ENCODE measurements at places on chromosomes 2 and 18.
A peak's percentile ranks its signal among the peaks of the same experiment; 100 is the strongest.

- DNase-seq = no peak
Measured at GRCh38 chr2:74873678-74874640, 40.0 kb downstream of the HK2 start.

DNA sequence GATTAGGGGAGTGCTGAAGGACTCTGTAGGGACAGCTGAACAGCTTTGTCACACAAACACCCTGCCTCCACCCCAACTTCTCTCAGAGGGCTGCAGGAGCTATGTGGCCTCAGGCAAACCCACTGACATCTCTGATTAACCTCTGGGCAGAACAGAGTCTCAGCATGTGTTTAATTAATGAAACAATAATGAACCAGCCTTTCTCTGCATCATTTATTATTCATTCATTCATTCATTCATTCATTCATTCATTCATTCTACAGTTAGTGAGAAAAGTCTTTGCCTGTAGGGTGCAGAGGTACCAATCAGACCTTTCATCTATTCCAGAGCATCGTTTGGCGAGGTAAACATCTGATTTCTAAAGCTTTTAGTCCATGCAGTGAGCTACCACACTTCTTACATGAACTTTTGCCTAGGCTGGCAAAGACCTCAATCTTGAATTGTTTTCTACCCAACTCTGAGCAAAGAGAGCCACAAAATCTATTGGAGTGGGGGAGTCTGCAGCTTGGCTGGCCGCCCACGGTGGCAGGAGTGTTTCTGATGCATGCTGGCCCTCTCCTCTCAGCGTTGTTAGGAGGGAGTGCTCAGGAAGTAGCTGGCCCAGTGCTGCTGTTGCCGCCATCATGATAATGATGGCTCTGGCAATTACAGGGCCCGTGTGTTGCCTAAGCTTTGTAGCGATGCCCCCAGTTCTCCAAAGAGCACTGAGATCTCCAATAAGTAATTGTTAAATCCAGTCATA lies 198.9 kb downstream of the SMAD7 start:
- DNase-seq = no peak

- DNase-seq = no peak
Measured at GRCh38 chr2:148554459-148555247, 89.9 kb upstream of the EPC2 start.

DNA sequence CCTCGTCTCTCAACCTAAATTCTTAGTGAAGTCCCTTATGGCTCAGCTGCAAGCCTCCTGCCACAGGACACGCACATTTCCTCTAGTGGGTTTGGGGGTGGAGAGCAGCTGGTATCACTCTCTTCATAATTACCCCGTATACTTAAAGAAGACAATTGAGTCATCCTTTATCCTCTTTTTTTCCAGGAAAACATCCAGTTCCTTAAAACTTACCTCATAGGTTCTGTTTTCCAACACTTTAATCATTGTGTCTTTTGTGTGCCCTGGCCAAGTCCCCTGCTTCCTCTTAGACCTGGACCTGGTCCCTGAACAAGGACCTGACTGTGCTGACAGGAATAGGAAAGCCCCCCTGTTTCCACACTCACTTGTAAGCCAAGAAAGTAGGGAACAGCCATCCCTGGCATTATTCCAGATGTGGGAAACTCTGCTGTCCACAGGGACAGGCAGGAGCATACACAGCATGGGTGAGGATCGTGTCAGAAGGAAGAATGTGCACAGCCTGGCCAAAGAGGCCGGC lies 42.3 kb upstream of the MYO1B start:
- DNase-seq = no peak

DNA sequence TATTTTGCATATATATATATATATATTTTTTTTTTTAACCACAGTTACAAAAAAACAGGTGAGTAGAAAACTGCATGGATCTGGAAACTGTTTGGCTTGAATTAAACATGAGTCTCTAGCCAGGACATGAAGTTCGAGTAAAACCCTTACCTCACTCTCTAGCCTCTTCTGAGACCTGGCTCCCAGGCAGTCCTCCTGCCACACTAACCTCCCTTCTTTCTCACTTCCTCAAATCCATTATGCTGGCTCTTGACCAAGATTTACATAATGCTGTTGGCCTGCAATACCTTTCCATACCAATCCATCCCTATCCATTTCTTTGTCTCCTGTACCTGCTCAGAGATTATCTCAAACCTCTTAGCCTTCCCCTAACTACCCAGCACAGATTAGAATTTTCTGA lies 34.0 kb downstream of the PIGN start:
- DNase-seq = no peak

DNA sequence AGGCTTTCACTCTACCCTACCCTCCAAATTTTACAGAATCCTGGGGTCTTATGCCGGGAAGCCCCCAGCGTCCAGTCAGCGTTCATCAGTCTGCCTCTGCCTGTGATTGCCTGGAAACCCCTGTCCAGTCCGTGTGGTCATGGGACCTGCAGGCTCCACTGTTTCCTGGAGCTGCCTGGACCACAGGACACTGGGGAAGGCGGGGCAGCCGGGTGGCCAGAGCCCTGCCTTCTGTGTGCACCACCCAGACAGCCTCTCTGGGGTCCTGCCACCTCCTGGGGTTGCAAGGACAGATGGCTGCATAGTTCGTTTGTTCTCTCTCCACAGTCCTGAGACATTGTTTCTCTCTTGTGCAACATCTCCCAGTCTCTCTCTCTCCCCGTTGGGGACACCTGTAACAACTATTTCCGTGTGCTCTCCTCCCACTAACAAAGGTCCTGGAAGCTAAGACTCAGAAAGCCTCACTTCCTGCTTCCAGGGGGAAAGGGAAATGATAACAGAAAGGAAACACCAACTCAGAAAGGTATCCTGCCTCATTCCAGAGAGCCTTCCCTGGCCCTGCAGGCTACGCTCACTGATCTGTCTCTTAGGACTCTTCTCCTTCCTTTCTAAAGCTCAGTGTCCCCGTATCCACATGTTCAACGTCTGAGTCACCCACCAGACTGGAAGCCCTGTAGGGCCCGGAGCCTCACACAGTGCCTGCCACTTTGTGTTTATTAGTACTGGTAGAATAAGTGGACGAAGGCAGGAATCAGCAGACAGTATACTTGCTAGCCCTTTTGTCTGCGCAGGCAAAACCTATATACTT lies 192.8 kb upstream of the RAB12 start:
- DNase-seq = no peak

DNA sequence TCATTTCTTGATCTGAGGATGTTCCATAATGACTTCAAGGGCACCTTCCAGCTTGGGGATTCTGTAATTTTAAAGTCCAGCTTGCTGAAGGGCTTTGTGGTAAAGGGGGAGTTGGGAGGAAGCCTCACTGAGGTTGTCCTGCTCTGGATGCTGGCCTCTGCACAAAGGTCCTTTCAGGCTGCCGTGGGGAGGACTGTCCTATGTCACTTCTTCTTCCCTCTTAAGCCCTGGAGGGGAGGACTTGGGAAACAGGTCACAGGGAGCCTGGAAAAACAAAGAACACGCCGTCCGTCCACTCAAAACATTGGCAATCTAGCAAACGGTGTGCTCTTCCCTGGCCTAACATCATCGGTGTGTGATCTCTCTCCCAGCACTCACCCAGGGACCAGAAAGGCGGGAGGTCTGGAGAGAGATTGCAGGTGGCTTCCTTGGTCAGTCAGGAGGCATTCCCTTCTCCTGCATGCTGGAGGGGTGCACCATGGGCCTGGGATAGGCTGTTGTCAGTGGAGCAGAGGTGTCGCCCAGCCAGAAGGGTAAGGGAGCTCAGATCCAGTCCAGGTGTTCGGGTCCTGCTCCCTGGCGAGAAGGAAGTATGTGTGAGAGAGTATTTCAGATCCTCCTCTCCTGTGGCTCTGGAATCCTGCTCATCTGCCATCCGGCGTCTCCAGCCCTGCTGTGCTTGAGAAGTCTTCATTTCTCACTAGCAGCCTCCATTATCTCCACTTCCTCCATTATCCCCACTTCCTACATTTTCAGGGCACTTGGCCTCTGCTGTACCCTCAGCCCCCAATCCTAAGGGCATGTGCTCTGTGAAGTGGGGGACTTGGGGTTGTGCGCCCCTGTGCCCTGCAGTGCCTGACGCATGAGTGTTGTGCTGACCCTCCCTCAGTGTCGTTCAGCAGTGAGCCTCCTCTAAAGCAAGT lies 20.1 kb downstream of the ASAP2 start:
- no peak for DNase-seq

- DNase-seq = no peak
Measured at GRCh38 chr2:225022188-225022587, 20.1 kb downstream of the DOCK10 start.

DNA sequence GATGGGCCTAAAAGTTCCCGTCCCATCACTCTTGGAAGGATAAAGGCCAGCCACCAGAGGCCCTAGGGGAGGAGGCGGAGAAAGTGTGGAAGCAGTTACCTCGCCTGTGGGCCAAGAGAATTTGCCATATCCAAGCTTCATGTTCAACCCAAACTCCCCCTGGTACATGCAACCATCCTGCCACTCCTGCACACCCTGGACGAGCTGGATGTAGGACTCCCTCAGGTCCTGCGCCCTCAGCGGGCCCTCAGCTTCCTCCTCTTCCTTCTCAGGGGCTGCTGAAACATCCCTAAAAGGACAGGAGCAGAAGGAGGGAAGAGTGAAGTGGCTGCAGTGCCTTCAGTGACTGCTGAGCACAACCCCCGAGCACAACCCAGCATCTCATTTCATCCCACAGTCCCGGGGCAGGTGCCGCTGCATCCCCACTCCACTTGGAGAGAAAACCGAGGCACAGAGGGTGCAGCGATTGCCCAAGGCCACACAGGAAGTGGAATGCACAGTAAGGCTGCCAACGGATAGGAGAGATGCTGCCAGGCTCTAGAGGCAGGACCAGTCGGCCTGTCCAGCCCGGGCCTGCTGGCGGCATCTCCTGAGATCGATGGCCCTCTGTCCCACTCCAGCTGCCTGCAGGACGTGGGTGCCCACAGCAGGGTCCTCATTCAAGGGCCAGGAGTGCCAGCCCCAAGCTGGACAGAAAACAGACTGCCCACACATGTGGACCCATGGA lies 2.9 kb downstream of the ANKMY1 start:
- no peak for DNase-seq

DNA sequence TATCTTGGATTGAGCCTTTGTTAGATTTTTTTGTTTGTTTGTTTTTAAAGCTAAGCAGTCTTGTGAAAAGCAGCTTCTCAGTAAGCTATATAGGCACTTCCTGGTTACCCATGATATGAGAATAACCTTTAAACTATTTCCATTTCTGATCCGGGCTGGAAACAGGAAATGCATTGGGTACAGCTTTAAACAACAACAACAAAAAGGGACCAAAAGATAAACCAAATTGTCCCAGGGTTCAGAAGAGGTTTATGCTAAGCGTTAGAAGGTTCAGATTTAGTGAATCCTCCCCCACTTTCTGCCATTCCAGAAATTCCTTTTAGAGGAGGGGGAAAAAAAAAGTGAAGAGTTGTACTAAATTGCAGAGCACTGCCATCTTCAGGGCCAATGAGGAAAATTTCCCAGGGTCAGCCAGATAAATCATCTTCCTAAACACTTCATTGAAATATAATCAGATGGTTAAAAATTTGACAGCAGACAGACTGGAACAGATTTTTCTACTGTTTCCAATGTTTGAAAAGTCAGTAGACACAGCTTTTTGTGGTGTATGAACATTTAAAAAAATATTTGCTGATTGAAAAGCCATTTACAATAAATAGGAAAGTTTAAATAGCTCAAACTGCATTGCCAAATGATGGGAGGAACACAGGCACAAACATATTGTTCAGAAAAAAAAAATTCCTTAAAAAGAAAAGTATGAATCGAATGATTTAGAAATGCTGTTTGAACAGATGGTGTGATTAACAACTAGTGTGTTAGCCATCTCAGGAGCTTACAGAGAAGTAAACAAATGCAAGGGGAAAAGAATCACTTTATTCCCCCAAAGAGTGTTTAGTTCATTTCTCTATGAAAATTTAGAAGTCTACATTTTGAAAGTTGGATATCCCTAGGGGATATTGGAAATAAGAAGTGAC lies 189.9 kb upstream of the TANK start:
- DNase-seq = peak; percentile 93

DNA sequence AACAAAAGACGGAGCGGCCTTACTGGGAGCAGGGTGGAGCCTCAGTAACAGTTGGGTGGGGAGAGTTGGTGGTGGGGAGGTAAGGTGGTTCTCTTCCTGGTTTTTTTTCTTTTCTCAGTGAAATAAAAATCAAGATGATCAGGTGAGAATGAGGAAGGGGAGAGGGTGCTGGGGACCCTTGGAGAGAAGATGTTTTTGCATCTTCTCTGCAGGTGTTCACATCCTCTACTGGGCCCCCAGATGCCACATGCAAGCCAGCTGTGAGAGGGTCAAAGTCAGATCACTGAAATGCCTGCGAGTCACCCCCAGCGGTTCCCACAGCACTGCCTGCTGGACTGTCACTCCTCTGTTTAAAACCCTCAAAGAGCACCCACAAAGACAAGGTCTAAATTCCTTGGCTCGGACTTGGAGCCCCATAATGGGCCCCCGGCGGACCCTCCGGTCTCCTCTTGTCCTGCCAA lies 69.8 kb upstream of the FHL2 start:
- no peak for DNase-seq

DNA sequence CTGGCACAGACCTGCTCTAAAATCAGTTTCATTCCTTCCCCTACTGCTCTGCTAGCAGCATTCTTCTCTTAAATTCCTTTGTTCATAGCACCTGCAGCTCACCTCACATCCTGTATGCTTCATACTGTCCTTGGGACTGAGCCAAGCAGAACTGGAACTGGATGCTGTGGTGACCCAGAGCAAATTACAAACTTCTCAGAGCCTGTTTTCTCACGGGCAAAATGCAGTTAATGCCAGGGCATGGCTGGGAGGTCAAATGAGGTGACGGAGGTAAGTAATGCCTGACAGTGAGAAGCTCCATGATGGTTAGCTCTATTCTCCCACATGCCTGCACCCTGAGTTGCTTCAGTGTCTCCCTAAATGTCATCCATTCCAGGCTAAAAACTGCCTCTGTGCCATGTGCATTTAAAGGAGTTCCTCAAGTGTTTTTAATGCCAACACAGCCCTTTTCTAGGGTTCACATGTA lies 29.7 kb downstream of the C2orf42 start:
- DNase-seq = peak; percentile 10

- DNase-seq = no peak
Measured at GRCh38 chr18:60623331-60623730, 250.8 kb upstream of the MC4R start.

- no peak for DNase-seq
Measured at GRCh38 chr2:217394510-217395351, 534.9 kb upstream of the TNP1 start.

- no peak for DNase-seq
Measured at GRCh38 chr2:16073921-16074425, 133.6 kb downstream of the MYCN start.

DNA sequence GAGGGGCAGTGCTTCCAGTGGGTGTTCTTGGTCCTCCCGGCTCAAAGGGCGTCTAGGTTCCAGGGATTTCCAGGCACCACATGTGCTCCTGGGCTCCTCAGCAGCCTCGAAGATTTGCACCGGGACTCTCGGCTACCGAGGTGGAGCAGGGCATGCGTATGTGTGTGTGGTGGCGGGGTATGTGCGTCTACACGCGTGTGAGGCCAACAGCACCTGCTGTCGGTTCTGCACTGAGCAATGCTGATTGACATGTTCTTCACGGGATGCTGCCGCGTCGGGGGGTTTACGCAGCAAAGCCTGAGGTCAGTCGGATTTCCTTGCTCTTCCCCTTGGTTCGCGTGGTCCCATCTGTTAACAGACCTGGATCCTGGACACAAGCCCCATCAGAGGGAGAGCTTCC lies 119.8 kb downstream of the NDUFA10 start:
- DNase-seq = no peak

Measured in kidney glomerular epithelial cell (primary cell).